Fibroblast of skin of left biceps (primary cell): ENCODE measurements at places on chromosomes 16 and 17.

DNA sequence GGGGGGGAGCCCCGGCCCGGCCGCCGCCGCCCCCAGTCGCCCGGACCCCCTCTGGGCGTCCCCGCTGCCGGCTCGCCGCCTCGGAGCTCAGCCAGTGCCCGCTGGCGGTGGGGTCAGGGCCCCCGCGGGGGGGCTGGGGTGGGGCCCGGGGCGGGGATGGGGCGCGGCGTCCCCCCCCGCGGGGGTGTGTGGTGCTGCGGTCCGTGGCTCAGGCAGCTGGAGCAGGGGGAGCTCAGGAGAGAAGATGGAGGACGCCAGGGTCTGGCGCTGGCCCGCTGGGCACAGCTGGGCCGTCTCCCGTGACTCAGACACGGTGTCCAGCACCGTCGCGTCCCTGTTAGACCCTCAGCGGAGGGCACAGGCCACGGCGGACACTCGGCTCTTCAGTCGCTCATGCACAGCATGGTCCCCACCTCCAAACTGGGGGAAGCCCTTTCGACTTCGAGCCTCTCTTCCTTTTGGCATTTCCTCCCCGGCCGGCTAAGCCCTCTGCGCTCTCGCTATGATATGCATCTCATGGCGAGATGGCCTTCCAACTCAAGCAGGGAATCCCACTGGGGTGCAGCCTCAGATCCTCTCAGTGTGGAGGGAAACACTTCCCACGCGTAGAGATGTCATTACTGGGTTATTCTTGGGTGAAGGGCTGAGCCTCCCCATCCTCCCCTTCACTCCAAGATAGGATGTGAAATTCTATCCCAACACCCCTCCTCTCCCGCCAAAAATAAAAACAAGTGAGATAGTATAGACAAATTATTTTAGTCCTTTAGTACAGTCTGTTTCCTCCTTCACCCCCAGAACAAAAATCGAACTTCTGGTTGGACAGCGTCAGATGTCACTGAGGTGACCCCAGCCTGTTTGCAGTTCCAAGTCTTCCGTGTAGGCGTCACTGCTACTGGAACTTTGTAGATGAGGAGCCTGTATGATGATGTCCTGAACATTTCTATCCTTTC is 522 bp upstream of the VEZF1 start:
- DNase-seq, result no peak

GRCh38 chr17:49063652-49064051 is 66.5 kb downstream of the IGF2BP1 start:
- no peak for DNase-seq

DNA sequence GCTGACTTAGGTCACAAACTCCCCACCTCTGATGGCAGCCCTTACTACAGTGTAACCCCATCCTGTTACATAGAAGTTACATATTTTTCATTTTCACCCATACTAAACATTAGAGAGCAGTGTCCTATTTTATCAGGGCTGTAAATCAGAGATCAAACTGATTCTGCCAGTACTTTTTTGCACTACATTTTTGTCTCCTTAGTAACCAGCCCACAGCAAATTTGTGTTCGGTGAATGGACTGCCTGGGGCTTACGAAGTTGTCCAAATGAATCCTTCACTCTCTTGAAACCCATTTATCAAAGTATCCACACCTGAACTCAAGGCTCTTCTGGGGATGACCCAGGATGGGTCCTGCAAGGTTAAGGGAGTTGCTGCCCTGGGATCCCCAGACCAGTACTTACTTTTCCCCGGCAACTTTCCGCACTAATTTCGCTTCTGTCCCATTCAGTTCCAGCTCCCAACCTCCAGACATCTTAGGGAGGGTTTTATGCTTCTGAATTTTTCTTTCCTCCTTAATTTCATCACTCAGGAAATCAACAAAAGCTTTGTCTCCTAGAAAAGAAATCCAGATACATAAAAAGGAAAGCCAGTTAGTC is 1.1 kb downstream of the C1QBP start:
- no peak for DNase-seq

DNA sequence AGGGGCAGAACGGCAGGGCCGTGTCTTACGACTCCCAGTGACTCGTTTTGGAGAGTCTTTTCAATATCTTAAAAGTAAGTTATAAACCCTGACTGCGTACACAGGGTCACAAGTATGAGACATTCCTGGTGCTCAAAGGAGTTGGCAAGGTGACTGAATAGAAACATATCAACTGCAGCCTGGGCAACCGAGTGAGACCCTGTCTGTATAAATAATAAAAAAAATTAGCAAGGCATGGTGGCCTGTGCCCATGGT is 83.3 kb downstream of the PGS1 start:
- DNase-seq, result no peak

DNA sequence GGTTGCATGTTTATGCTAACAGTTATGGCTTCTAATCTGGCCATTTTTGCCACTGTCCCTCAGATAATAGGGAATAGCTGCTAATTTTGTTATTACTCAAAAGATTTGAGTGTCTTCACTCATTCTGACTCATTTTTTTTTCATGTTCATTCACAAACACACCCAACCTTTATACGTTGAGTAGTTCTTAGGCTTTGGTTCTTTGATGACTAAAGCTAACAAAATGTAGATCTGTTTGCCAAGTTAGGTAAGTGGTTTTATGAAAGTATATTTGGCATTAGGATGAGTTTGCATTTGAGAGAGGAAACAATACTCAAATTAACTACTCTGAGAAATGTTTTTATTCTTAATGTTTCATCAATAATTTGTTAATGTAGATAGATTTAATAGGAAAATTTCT is 3.6 kb downstream of the MAP2K4 start:
- peak; percentile 4 for DNase-seq
